ENCODE measurements at places on chromosomes 2 and 18.

DNA sequence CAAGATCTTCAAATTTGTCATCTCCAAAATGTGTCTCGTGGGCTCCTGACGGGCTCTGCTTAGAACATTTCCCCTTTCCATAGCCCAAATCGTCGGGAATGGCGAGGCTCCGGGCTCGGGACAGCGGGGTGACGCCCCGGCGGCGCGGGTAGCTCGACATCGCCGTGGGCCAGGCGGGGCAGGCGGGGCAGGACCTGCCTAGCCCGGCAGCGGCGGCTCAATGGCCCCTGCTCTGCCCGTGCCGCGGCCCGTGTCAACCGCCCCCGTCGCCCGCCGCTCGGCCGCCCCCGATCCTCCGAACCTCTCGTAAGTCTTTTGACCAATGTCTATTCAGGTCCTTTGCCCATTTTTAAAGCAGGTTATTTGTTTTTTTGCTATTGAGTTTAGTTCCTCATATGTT, 111.2 kb downstream of the PMAIP1 start:
- DNase-seq, result no peak

- no peak for DNase-seq
Observed at GRCh38 chr2:187009483-187010239, 160.7 kb upstream of the ZSWIM2 start.

DNA sequence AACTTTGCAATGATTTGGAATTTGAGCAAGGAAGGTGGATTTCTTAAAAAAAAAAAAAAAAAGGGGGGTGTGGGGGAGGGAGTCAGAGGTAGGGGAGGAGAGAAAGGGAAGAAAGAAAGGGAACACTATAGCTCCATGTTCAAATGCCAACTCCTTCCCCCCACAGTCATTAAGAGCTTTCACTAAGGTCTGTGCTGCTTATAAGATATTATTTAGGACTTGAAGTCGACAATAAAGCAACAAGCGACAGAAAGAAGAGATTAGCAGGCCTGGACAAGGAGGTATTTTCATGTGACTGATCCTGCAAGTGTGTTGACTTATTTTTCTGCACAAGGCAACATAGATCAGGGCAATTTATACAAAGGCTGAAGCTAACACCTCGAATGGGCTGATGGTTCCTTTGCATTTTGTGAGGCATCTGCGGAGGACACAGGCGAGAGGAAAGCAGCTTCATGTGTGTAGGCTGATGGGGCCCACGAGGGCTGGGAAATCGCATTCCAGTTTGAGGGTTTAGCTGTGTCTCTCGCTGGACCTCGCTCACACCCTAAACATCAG, 382.0 kb downstream of the SOX11 start:
- no peak for DNase-seq

DNA sequence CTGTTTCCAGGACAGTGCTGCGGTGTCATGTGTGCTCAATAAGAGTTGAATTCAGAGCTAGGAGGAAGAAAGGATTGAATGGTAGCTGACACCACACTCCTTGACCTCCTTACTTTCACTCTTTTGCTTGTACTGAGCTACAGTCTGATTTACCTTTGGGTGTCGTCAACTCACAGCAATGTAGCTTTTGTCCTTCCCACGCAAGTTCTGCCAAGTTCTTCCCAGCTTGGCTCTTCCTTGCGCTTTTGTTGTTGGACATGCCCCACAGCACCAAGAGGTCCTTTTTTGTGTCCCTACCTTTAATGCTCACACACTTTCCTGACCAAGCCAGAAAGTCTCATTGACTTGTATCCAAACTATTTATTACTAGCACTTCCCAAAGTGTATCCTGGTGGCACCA, 38.3 kb upstream of the ITGB6 start:
- no peak for DNase-seq

- DNase-seq, result no peak
Observed at GRCh38 chr2:8576525-8577167, 105.2 kb upstream of the ID2 start.

GRCh38 chr18:37705016-37705415, 139.4 kb upstream of the CELF4 start:
- DNase-seq, result no peak

DNA sequence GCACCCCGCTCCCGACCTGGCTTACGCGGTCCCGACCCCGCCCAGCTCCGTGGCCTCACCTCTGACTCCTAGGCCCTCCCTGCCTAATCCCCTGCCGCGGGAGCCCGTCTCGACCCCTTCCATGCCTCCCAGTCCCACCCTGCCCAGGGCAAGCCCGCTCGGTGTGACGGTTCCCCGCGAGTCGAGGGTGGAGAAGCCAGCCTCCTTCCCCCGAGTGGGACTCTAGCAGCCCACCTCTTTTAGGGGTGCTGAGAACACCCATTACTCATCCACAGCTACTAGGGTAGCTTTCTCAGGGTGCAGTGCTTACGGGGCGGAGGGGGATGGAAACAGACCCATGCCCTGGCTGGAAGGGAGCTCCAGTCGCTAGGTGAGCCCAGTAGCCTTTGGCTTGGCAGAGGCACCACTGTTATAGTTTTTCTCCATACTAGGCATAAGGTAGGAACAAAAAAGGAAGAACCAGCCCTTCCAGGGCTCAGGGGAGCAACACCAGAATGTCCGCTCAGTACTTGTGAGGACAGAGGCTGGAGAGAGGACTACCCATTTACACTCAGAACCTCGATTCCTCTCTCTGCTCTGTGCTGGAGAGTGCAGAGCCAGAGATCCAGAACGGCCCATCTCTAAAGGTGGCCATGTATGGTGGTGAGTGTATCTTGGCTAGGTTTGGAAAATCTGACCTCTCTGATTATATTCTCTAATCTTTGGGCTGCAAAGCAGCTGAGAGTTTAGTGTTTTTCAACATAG, 606 bp downstream of the AGBL5 start:
- no peak for DNase-seq

- no peak for DNase-seq
Observed at GRCh38 chr2:40178971-40179370, 272.9 kb downstream of the SLC8A1 start.

DNA sequence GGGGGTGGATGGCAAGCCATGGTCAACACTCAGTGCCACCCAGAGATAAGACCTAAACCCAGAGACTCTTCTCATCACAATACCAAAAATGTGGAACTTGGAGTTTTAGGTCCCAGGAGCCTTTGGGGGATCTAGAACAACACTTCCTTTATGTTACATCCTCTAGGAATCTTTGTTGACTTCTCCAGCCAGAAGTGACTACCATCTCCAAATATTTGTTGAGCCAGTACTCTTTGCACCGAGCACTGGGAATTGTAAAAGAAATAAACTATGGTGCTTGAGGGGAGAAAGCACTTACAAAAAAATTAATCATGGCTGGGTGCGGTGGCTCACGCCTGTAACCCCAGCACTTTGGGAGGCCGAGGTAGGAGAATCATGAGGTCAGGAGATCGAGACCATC, 120.0 kb upstream of the TMEM200C start:
- DNase-seq, result no peak

- no peak for DNase-seq
Observed at GRCh38 chr18:24300703-24301102, 96.9 kb downstream of the OSBPL1A start.

DNA sequence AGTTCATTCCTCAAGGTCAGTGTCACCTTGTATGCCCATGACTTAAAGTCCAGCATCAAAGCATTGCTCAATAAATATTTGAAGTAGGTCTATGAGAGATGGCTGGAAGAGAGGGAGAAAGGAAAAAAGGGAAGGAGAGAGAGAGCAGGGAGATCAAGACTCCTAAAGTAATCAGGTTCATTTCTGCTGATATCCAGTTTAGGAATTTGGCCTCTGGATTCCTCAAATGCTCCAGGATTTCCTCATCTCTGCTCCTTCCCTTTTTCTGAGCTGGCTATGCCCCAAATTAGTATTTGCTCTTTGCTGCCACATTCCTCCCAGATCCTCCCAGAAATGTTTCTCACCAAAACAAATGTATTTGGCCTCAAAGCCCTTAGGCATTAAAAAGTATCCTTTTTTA, 739.4 kb upstream of the CHAC2 start:
- no peak for DNase-seq

DNA sequence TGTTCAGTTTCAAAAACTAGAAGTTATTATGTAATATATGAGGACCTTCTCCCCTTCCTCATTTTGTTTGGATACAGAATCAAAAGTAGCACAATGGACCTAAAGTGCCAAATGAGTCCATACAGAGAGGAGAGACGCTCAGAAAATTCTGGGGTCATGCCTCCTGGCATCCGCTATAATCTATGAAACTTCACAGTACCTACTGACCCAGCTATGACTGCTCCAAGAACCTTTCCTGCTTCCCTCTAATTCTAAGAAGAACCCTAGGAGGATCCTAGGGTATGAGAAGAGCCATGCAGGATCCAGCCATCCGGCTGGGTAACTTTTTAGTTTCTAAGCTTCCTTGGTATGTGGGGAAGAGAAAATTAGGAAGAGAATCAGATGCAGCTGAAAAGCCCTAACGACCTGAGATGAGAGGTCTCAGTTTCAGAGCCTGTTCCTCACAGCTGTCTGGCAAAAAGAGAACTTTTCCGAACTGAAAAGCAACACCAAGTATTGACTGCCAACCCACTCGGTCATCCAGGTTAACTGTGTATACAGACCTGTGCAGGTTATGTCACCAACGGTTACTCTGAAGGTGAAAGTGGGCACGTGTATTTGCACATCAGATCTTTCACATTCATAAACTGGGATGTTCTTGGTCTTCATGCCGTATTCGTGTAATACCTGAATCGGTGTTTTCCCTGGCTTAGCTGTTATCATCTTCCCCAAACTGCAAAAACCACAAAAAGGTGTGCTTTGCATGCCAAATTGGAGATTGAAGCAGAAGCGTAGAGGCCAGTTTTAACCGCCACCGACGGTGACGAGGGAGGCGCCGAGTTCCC, 1.1 kb downstream of the PRKRA start:
- no peak for DNase-seq

GRCh38 chr2:113328043-113328442, 49.3 kb upstream of the PAX8 start:
- no peak for DNase-seq

GRCh38 chr18:57502624-57503023, 67.5 kb downstream of the ONECUT2 start:
- DNase-seq, result no peak

Measured in eye (tissue), 1 donor.